CD8-positive, alpha-beta memory T cell (primary cell): ENCODE measurements at places on chromosomes 6 and 20. TPM values are rescaled to one million over a fixed set of nuclear protein-coding genes. Genes with fewer than 3 reads are reported as not detected.

The EDEM2 gene
- total RNA-seq: 19.3 TPM

The HLA-F gene
- total RNA-seq: 222 TPM

- H3K27me3 ChIP-seq: peaks cover 3% of the 10 kb centered on the region
- DNase-seq: no peak
- no peak overlapping the region for H3K27ac ChIP-seq
- H3K4me3 ChIP-seq: no peak overlapping the region
- no peaks in the 10 kb centered on the region for H3K36me3 ChIP-seq
- no peaks in the 10 kb centered on the region for H3K4me1 ChIP-seq
Observed at GRCh38 chr6:10873374-10873773, 8.5 kb downstream of the GCM2 start.

DNA sequence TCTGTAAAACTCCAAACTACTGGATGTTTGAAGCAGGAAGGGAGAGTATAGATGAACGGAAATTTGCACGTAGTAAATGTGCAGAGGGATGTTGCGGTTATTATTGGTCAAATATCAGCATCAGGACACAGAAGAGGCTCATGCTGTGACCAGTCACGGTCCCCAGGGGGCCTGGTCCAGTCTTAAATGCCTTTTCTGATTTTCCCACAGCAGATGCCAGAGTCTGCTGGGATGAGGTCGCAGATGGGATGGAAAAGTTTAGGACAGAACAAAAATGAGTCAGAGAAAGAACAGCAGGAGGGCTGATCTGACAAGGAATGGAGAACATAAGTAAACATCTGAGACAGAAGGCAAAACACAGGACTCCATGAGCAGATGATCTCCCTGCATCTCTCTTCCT is 11.7 kb upstream of the SIRPG start:
- H3K27ac ChIP-seq: no peak overlapping the region
- H3K27me3 ChIP-seq: no peaks in the 10 kb centered on the region
- H3K36me3 ChIP-seq: no peaks in the 10 kb centered on the region
- H3K4me1 ChIP-seq: peaks cover 71% of the 10 kb centered on the region
- DNase-seq: no peak
- no peak overlapping the region for H3K4me3 ChIP-seq

DNA sequence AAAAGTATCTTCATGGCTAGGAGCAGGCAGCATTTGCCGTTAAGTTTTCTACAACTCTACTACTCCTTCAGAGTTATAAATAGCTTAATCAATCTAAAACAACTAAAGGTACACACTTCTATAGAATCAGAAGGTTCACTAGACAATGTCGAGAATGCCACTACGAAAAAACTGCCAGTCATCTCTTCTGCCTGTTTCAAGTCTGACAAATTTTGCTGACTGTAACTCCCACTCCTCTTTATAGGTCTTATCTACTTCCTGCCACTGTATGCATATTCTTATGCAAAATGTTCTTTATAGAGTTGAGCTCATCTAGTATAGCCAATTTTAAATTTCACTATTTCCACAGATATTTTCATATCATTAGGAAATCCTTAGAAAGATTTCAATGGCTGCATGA is 160.1 kb downstream of the EYS start:
- no peaks in the 10 kb centered on the region for H3K27me3 ChIP-seq
- no peaks in the 10 kb centered on the region for H3K4me1 ChIP-seq
- no peak overlapping the region for H3K4me3 ChIP-seq
- no peaks in the 10 kb centered on the region for H3K36me3 ChIP-seq
- DNase-seq: no peak

DNA sequence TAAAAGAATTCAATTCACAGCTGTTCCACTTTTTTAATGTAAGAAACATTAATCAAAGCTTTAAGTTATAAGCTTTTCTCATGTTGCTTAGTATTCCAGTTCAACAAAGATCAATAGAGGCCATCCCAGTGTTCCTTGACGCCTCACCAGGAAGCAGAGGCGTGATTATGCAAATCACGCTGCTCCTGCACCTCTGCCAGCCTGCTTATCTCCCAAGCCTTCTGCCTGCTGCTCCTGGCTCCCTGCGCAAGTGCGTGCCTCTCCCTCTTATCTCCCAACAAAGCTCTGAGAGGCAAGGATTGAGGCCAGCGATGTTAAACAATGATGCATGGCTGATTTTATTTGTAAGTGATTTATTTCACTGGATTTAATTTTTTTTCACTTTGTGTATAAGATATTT is 42.8 kb downstream of the INSM1 start:
- no peak for DNase-seq
- no peak overlapping the region for H3K27ac ChIP-seq
- H3K4me1 ChIP-seq: no peaks in the 10 kb centered on the region
- no peak overlapping the region for H3K4me3 ChIP-seq

DNA sequence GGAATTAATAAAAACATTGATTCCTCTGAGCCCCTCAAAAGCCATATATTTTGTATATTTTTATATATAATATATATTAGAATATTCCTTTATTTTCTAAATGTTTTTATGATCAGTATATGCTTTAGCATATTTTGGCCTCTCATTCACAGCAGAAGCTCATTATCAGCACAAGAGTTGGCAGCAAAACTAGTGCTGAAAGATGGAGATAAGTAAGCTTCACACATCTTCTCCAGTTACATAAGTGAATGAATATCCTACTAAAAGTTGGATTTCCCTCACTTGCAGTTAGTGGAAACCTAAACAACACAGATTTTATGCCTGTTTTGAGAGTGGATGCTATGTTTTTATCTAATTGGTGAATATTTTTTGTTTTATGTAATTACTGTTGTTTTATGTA is 1303.8 kb upstream of the ADGRB3 start:
- no peaks in the 10 kb centered on the region for H3K4me1 ChIP-seq
- H3K36me3 ChIP-seq: no peaks in the 10 kb centered on the region
- no peaks in the 10 kb centered on the region for H3K27me3 ChIP-seq
- DNase-seq: no peak
- H3K4me3 ChIP-seq: no peak overlapping the region

- peaks cover 55% of the 10 kb centered on the region for H3K36me3 ChIP-seq
- no peak overlapping the region for H3K27ac ChIP-seq
- no peak overlapping the region for H3K4me3 ChIP-seq
- no peaks in the 10 kb centered on the region for H3K27me3 ChIP-seq
Observed at GRCh38 chr20:44494266-44494665, 18.6 kb downstream of the TTPAL start.

DNA sequence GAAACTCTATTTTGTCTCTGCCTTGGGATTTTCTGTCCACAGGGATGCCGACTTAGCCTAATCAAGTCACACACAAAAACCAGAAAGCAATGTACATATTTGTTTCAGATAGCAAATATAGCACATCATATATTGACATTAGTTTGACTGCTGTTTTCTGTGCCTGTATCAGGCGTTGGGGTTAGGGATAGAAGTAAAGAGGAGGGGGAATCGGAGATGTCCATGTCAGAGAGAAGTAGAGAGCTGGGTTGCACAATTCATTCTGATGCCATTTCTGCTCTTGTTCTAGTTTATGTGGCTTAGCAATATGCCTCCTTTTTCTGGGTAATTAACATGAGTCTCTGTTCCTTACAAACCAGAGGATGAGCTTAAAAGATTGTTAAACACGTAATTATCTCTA is 14.7 kb upstream of the IPCEF1 start:
- H3K27ac ChIP-seq: no peak overlapping the region
- H3K36me3 ChIP-seq: no peaks in the 10 kb centered on the region
- no peaks in the 10 kb centered on the region for H3K27me3 ChIP-seq

DNA sequence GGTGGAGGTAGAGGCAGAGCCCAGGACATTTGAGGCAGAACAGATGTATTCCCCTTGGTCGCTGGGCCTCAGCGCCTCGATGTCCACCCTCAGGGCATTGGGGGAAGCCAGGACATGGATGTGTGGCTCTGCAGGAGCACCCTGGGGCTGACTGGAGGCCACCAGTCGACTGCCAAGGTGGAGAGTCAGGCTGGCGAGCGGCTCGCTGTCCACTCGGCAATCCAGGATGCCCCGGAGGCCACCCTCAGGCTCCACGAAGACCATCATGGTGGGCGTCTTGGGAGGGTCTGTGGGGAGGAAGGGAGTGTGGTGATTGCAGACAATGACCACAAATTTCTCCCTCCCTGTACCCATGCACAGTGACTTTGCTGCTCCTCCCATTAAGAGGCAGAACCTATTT is 8.2 kb upstream of the ADAM33 start:
- H3K4me1 ChIP-seq: no peaks in the 10 kb centered on the region
- H3K36me3 ChIP-seq: no peaks in the 10 kb centered on the region
- H3K4me3 ChIP-seq: no peak overlapping the region
- DNase-seq: no peak
- no peaks in the 10 kb centered on the region for H3K27me3 ChIP-seq

DNA sequence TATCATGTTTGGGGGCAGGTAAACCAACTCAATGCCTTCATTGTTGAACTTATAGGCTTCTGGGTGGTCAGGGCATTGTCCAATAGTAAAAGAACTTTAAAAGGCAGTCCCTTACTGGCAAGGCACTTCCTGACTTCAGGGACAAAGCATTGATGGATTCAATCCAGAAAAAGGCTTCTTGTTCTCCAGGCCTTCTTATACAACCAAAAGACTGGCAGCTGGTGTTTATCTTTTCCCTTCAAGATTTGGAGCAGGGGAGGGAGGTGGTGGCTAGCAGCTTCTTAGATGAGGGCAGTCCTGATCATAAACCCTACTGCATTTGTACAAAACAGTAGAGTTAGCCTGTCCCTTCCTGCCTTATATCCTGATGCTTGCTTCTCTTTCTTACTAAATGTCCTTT is 57.5 kb downstream of the NCOA3 start:
- H3K27me3 ChIP-seq: no peaks in the 10 kb centered on the region
- no peak overlapping the region for H3K27ac ChIP-seq
- no peak overlapping the region for H3K4me3 ChIP-seq

- H3K27me3 ChIP-seq: no peaks in the 10 kb centered on the region
- H3K4me3 ChIP-seq: no peak overlapping the region
- H3K36me3 ChIP-seq: no peaks in the 10 kb centered on the region
- no peak overlapping the region for H3K27ac ChIP-seq
- DNase-seq: no peak
Observed at GRCh38 chr20:51354769-51355319, 187.7 kb downstream of the NFATC2 start.

GRCh38 chr20:41171736-41172295 is 34.5 kb downstream of the PLCG1 start:
- no peak overlapping the region for H3K27ac ChIP-seq
- DNase-seq: no peak
- H3K4me1 ChIP-seq: peaks cover 9% of the 10 kb centered on the region
- H3K4me3 ChIP-seq: no peak overlapping the region
- no peaks in the 10 kb centered on the region for H3K27me3 ChIP-seq
- H3K36me3 ChIP-seq: peaks cover 82% of the 10 kb centered on the region

- no peaks in the 10 kb centered on the region for H3K36me3 ChIP-seq
- H3K4me1 ChIP-seq: no peaks in the 10 kb centered on the region
- H3K27me3 ChIP-seq: no peaks in the 10 kb centered on the region
- H3K4me3 ChIP-seq: no peak overlapping the region
- H3K27ac ChIP-seq: no peak overlapping the region
- no peak for DNase-seq
Observed at GRCh38 chr20:36820928-36821327, 47.4 kb upstream of the DSN1 start.

GRCh38 chr6:24832794-24833193 is 34.1 kb upstream of the ARMH2 start:
- no peak overlapping the region for H3K4me3 ChIP-seq
- peaks cover 11% of the 10 kb centered on the region for H3K4me1 ChIP-seq
- no peaks in the 10 kb centered on the region for H3K27me3 ChIP-seq
